ENCODE measurements at places on chromosomes 3 and 15. TPM values are rescaled to one million over a fixed set of nuclear protein-coding genes. Genes with fewer than 3 reads are reported as not detected.

GABRB3 gene
- 168 TPM for total RNA-seq

GRCh38 chr15:91853948-91854638 lies 585 bp downstream of the SLCO3A1 start:
- DNase-seq = peak; percentile 53

- no peak for DNase-seq
These were observed 52.5 kb upstream of the ZCWPW2 start for GRCh38 chr3:28295898-28296490.

DNA sequence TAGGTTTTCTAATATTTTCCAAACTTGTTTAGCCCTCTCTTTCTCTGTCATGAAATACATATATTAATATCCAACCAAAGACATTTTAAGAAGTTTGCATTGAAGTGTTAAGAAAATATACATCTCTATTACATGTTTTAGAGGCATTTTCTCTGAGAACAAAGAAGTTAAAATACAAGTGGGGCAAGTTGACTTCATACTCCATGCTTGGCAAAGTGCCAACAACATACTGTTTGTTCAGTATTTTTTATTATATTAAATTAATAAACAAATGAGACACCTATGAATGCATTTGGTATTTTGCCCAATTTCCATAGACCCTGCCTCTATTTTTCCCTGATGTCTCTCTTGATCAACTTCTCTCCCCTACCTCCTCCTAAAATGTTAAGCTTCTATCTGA lies 232.8 kb upstream of the MRPL3 start:
- no peak for DNase-seq

TMCO5A gene
- not detected for total RNA-seq

ATP8B4 gene
- total RNA-seq = 0.37 TPM
